Esophagus squamous epithelium (tissue), 5 donors: ENCODE measurements at places on chromosomes 5 and 9.
A peak's percentile ranks its signal among the peaks of the same experiment; 100 is the strongest.

- H3K27me3 ChIP-seq, result no peaks in the 10 kb centered on the region
- no peak for DNase-seq
- no peak overlapping the region for H3K4me3 ChIP-seq
- no peaks in the 10 kb centered on the region for H3K36me3 ChIP-seq
Observed at GRCh38 chr5:58753446-58753845, 170.6 kb downstream of the RAB3C start.

GRCh38 chr5:149496166-149496565 lies 55.1 kb downstream of the CSNK1A1 start:
- no peaks in the 10 kb centered on the region for H3K27me3 ChIP-seq
- H3K4me1 ChIP-seq, result peaks cover 7% of the 10 kb centered on the region
- no peaks in the 10 kb centered on the region for H3K36me3 ChIP-seq
- no peak for DNase-seq
- no peak overlapping the region for H3K4me3 ChIP-seq
- H3K27ac ChIP-seq, result peak overlapping the region; percentile 17

GRCh38 chr5:93384026-93384425 lies 197.0 kb downstream of the NR2F1-AS1 start:
- no peaks in the 10 kb centered on the region for H3K27me3 ChIP-seq
- no peak overlapping the region for H3K27ac ChIP-seq
- no peaks in the 10 kb centered on the region for H3K4me1 ChIP-seq
- H3K4me3 ChIP-seq, result no peak overlapping the region

DNA sequence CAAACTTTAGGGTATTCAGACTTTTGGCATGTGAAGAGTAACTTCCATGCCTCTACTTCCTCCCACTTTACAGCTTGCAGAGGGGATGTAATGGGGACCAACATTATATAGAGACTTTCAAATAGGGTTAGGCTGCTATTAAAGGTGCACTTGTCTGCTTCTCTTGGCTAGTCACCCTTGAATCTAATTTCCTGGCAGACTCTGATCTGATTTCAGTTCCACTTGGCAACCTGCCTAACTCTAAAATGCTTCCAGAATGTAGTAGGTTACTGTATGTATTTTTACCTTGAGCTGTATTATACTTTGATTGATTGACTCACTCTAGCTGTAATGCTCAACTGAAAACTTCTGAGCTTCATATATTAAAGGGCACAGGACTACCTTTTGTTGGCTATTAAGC lies 693.4 kb downstream of the KCTD16 start:
- no peaks in the 10 kb centered on the region for H3K36me3 ChIP-seq
- H3K27me3 ChIP-seq, result no peaks in the 10 kb centered on the region
- H3K4me1 ChIP-seq, result no peaks in the 10 kb centered on the region

DNA sequence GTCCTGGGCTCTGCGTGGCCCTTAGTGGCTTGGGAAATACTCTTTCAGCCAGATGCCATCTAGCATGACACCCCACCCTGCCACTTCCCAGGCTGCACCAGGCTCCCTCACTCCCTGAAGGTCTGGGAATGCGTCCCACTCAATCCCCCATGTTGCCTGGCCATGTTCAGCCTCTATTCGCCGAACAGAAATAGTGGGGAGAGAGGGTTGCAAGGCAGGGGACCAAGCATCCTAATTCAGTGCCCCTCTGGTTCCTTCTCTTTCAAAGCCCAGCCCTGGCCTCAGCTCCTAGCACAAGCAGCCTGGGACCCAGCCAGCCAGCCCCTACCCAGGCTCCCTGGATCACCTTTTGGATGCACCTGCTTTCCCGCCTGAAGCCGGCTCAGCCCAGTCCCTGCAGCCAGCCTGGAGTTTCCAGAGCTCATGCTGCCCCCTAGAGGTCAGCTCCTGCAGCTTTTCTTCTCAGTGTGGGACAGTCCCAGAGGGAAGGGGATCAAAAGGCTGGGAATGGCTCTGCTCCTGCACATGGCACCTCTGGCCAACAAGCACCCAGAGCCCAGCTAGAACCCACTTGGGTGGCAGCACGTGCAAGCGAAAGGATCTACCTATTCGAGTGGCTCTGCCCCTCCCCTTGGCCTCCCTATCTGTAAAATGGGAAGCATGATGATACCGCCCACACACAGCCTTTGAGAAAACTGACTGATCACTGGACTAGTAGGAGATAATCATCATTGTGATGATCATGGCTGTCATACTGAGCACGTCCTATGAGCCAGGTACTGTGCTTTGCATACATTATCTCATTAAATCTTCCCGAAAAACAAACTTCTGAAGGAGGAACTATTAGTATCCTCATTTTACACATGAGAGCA lies 48.7 kb upstream of the C5orf58 start:
- no peak overlapping the region for H3K4me3 ChIP-seq
- H3K4me1 ChIP-seq, result no peaks in the 10 kb centered on the region
- H3K27me3 ChIP-seq, result no peaks in the 10 kb centered on the region
- no peak overlapping the region for H3K27ac ChIP-seq
- DNase-seq, result no peak
- no peaks in the 10 kb centered on the region for H3K36me3 ChIP-seq

DNA sequence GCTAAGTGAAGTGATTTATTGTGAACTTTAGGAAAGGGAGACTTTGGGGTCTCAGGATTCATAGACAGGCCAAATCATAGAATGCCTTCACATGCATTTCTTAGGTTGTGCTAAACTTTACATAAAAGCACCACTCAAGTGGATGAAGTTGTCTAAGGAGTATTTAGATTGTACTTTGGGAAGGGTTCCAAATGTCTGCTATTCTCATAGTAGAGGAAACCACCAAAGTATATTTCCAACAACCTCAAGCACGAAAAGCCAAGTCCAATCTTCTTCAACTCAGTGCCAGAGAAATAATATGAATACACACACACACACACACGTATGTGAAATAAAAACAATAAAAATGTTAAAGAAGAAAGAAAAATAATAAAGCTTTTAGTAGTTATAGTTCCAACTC lies 41.8 kb downstream of the ENC1 start:
- no peak overlapping the region for H3K4me3 ChIP-seq
- no peak for DNase-seq
- no peaks in the 10 kb centered on the region for H3K27me3 ChIP-seq
- no peak overlapping the region for H3K27ac ChIP-seq
- no peaks in the 10 kb centered on the region for H3K36me3 ChIP-seq
- H3K4me1 ChIP-seq, result no peaks in the 10 kb centered on the region

GRCh38 chr9:88071331-88071730 lies 66.9 kb downstream of the SPATA31C2 start:
- no peaks in the 10 kb centered on the region for H3K27me3 ChIP-seq
- no peak for DNase-seq
- no peak overlapping the region for H3K27ac ChIP-seq
- H3K36me3 ChIP-seq, result no peaks in the 10 kb centered on the region

GRCh38 chr9:80440724-80441123 lies 869.0 kb downstream of the TLE4 start:
- DNase-seq, result no peak
- no peaks in the 10 kb centered on the region for H3K4me1 ChIP-seq
- no peak overlapping the region for H3K27ac ChIP-seq
- no peaks in the 10 kb centered on the region for H3K27me3 ChIP-seq
- H3K4me3 ChIP-seq, result no peak overlapping the region

DNA sequence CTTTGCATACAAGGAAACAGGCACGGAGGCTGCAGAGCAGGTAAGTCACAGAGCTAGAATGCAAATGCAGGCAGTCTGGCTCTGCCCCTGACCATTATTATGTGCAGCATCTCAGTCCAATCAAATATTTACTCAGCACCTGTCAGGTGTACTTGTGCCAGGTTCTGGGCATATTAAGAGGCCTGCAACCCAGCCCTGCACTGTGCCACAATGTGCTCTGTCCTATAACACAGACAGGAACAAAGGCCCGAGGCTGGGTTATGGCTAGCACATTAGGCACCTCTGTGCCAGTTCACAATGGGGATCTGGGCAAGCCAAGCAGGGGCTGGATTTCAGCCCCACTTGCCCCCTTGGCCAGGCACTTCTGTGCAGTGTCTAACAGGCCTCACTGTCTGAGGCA lies 14.0 kb downstream of the ARL15 start:
- no peaks in the 10 kb centered on the region for H3K27me3 ChIP-seq
- H3K4me3 ChIP-seq, result no peak overlapping the region
- DNase-seq, result no peak
- H3K27ac ChIP-seq, result no peak overlapping the region

DNA sequence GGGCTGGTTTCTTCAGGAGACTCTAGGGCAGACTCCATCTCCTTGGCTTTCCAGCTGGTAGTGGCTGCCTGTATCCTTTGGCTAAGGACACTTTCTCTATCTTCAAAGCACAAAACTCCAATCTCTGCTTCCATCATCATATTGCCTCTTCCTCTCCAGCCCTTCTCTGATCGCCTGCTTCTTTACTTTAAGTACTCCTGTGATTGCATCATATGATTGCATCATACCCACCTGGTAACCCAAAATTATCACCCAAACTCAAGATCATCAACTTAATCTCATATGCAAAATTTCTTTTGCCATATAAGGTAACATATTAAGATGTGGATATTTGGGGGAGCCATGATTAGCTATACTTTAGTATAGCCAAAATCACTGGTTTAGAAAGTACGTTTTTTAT lies 1092.6 kb upstream of the CDH6 start:
- H3K27me3 ChIP-seq, result no peaks in the 10 kb centered on the region
- H3K4me1 ChIP-seq, result no peaks in the 10 kb centered on the region
- DNase-seq, result no peak
- H3K36me3 ChIP-seq, result no peaks in the 10 kb centered on the region

DNA sequence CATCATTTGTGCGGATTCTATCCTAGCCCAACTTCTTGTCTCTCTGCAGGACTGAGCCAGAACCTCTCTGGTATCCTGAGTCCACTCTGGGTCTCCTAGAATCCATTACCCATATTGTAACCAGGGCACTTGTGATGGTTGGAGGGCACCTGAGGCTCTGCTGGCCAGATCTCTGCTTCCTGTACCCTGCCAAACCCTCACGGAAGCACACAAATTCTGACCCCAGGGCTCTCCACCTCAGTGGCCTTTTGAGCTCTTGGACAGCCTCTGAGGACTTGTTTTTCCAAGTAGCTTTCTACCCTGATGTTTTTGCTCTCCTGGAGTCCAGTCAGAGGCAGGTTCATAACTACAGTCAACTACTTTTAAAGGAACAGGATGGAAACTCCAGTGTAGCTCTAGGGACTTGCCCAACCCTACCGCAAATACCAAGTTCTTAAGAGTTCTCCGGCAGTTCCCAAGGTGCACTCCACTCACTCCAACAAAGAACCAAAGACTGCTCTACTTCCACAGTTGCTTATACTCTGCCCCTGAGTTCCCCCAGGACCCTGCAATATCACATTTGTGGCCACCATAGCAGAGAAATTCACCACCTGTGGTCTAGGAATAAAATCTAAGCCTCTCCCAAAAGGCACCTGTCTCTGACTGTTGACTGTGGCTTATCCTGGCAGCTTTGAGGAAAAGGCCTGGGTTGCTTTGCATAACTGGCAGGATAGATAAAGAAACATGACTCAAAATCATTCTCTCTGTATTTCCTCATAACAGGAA lies 9.6 kb downstream of the PIP5K1B start:
- no peak overlapping the region for H3K27ac ChIP-seq
- H3K36me3 ChIP-seq, result no peaks in the 10 kb centered on the region
- H3K4me1 ChIP-seq, result no peaks in the 10 kb centered on the region
- no peak overlapping the region for H3K4me3 ChIP-seq
- no peaks in the 10 kb centered on the region for H3K27me3 ChIP-seq

GRCh38 chr5:39176759-39177630 lies 42.4 kb downstream of the FYB1 start:
- H3K4me3 ChIP-seq, result no peak overlapping the region
- DNase-seq, result no peak
- H3K27ac ChIP-seq, result no peak overlapping the region
- no peaks in the 10 kb centered on the region for H3K27me3 ChIP-seq
- H3K4me1 ChIP-seq, result peaks cover 9% of the 10 kb centered on the region

DNA sequence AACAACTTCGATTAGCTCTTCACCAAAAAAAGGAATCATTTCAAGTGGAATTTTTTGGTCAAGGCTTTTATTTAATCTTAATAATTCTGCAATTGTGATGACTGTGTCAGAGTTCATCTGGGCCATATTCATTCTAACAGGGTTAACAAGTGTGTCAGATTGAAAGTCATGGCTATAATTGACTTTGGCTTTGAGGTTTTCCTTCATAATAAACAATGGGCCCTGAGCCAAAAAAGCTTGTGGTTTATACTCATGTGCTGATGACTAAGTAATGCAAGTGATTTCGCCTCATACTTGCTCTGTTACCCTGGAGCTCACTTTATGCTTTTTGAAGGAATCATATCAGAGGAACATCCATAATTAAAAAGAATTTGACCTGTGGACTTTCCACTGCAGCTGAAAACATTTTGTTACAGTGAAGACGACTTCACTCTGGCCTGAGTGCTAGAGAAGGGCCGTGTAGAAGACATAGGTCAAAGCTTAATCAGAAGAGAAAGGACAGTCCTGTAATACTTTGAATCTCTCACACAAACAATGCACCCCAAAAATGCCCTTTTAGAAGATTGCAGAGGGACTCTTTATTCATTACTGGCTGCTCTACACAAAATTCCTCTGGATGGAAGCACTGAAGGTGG lies 101.7 kb downstream of the GDNF start:
- DNase-seq, result no peak
- no peak overlapping the region for H3K4me3 ChIP-seq
- peaks cover 4% of the 10 kb centered on the region for H3K4me1 ChIP-seq

DNA sequence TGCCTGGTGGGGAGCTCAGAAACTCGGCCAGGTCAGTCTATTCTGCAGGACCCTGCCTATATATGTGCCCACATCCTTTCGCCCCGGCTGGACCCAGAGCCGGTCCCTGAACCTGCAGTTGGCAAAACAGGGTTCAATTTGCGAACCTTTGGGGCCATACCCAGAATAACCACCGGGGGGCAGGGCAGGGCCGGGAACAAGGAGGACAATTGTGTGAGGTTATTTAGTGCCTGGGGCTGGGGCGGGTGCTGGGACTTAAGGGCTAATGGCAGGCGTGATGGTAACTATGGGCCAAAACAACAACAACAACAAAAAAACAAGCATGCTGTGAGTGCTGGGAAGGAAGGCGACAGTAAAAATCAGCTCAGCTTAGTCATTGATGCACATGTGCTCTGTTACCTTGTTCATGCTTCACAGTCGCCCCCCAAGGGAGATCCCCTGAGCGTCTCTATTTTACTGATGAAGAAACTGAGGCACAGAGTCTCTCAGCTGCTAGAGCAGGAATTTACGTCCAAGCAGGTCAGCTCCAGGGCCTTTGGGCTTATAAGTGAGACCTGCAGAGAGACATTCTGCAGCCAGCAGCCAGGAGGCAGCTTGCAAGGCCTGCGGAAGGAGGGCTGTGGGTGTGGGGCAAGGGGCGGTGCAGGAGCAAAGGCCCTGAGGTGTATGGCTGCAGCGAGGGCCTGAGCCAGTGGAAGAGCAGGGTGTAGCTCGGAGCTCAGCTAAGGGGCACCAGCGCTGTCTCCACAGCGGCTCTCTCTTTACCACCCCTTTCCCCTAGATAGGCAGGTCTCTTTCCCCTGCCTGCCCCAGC lies 106.0 kb downstream of the PHF2 start:
- H3K36me3 ChIP-seq, result peaks cover 15% of the 10 kb centered on the region
- no peak overlapping the region for H3K4me3 ChIP-seq
- H3K4me1 ChIP-seq, result no peaks in the 10 kb centered on the region
- no peak for DNase-seq
- no peak overlapping the region for H3K27ac ChIP-seq
